CD4-positive, alpha-beta memory T cell (primary cell): ENCODE measurements at places on chromosomes 16 and 17.

DNA sequence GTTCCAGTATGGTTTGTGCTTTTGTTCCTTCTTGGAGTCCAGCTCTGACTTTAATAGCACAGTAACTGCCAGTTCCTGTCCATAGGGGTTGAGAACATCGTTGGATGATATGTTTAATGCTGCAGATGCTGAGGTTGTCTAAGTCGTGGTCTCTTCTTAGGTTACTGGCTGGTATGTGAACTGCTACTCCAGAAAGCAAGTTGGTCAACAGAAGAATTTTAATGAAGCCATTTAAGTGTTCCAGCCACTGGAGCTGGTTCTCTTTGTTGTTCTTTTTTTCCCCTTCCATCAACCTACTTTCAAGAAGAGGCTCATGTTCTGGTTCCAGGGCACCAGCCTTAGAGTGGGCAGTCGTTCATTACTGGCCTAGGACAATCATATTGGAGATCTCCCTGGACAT is 140.3 kb upstream of the TBX2 start:
- no peak overlapping the region for H3K27ac ChIP-seq
- no peak overlapping the region for H3K4me3 ChIP-seq

GRCh38 chr16:13093661-13094060 is 192.3 kb downstream of the SHISA9 start:
- no peaks in the 10 kb centered on the region for H3K27me3 ChIP-seq
- H3K27ac ChIP-seq: no peak overlapping the region
- no peak overlapping the region for H3K4me3 ChIP-seq
- no peaks in the 10 kb centered on the region for H3K4me1 ChIP-seq

GRCh38 chr17:70956726-70957125 is 787.4 kb downstream of the KCNJ2 start:
- no peaks in the 10 kb centered on the region for H3K36me3 ChIP-seq
- no peak overlapping the region for H3K4me3 ChIP-seq
- DNase-seq: no peak

- no peaks in the 10 kb centered on the region for H3K36me3 ChIP-seq
- H3K4me3 ChIP-seq: no peak overlapping the region
- no peak overlapping the region for H3K27ac ChIP-seq
- peaks cover 22% of the 10 kb centered on the region for H3K4me1 ChIP-seq
- DNase-seq: no peak
These were observed 772 bp downstream of the NTN1 start for GRCh38 chr17:9021992-9022572.

GRCh38 chr16:11130978-11131665 is 124.9 kb downstream of the SOCS1 start:
- H3K27ac ChIP-seq: no peak overlapping the region
- H3K36me3 ChIP-seq: no peaks in the 10 kb centered on the region
- H3K4me3 ChIP-seq: no peak overlapping the region
- no peak for DNase-seq
- H3K4me1 ChIP-seq: peaks cover 13% of the 10 kb centered on the region
- H3K27me3 ChIP-seq: no peaks in the 10 kb centered on the region

GRCh38 chr17:39380144-39380543 is 21.3 kb downstream of the FBXL20 start:
- H3K27ac ChIP-seq: no peak overlapping the region
- H3K4me3 ChIP-seq: no peak overlapping the region
- H3K36me3 ChIP-seq: no peaks in the 10 kb centered on the region

DNA sequence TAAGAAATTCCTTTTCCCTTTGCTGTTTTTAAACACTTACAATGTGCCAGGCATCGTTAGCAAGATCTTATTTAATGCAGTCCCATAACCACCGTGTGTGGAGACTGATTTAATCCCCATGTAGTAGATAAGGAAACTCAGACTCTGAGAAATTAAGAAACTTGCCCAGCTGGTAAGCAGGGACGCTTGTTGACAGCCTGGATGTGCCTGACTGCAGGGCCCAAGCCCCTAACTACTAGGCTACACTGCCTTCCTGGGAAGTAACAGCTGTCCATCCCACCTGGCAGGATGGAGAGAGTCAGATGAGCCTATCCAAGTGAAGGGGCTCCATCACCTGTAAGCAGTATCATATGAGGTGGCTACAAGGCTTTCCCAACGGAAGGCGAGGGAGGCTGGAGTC is 23.1 kb downstream of the CDK5RAP3 start:
- no peaks in the 10 kb centered on the region for H3K4me1 ChIP-seq
- no peaks in the 10 kb centered on the region for H3K27me3 ChIP-seq
- H3K36me3 ChIP-seq: no peaks in the 10 kb centered on the region
- H3K27ac ChIP-seq: no peak overlapping the region
- H3K4me3 ChIP-seq: no peak overlapping the region

DNA sequence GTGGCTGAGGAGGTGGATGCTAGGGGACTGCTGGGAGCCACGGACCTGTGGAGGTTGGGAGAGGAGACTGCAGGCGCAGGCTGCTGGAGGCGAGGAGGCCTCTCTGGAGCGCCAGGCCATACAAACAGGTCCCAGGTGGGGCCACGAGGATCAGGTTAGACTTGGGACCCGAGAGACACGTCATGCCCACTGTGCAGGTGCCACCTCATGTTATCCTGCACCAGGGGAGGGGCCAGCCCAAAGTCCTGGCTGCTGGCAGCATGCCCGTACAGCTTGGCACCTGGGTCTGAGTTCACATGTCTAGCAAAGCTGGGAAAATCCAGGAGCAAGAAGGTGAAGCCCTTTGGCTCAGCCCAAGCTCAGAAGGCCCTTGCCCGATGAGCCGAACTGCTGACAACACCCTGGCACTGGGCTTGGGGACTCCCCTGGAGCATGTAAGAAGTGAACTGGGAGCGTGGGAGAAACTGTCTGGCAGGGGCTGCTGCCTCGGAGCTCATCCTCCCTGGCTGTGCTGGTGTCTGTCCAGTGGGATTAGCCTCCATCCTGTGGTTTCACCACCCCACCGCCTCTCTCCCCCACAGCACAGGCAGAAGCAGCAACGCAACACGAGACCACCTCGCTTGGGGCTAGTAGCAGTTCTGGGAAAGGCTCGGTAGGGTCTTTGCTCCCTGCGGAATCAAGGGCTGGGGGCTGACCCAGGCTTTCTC is 5.3 kb downstream of the ARHGDIA start:
- no peak overlapping the region for H3K4me3 ChIP-seq
- H3K36me3 ChIP-seq: peaks cover 26% of the 10 kb centered on the region
- no peak overlapping the region for H3K27ac ChIP-seq
- DNase-seq: peak; percentile 14
- H3K4me1 ChIP-seq: peaks cover 50% of the 10 kb centered on the region

- no peaks in the 10 kb centered on the region for H3K27me3 ChIP-seq
- no peaks in the 10 kb centered on the region for H3K4me1 ChIP-seq
- no peak overlapping the region for H3K4me3 ChIP-seq
- H3K36me3 ChIP-seq: peaks cover 86% of the 10 kb centered on the region
- no peak for DNase-seq
These were observed 61.2 kb upstream of the ENDOV start for GRCh38 chr17:80353718-80354275.

DNA sequence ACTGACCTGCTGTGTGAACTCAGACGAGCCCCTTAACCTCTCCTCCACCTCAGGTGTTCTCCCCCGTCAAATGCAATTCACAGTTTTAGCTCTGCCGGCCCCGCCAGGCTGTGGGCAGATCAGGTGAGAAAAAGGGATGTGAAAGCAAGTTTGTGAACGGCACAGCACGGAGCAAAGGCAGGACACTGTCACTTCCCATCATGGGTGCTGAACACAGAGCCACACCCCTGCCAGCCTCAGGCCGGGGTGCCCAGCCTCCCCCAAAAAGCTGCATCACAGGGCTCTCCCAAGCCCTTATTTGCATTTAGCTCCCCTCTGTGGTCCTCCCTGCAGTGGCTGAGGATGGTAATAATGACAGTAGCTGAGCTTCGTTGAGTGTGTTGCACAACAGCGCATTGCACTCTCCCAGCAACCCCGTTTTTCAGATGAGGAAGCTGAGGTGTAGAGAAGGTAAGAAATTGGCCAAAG is 88.8 kb upstream of the TNRC6C start:
- H3K36me3 ChIP-seq: no peaks in the 10 kb centered on the region
- no peak overlapping the region for H3K27ac ChIP-seq
- no peaks in the 10 kb centered on the region for H3K27me3 ChIP-seq
- peaks cover 45% of the 10 kb centered on the region for H3K4me1 ChIP-seq

DNA sequence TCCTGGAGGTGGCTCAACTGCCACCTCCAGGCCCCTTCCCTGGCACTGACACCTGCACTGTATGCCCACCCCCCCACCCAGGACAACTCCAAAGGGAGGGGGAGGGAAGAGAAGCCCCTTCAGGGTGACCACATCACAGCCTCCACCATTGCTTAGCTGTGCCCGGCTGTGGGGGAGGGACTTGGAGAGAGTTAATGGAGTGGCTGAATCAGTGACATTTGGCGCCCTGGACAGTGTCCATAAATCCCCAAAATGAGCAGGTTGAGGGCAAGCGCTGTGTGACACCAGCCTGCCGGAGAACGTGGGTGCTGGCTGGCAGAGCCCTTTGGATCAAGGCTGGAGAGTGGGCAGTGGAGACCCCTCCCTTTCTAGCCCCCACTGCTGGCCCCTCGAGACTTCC is 883 bp downstream of the USH1G start:
- no peak overlapping the region for H3K27ac ChIP-seq
- H3K4me3 ChIP-seq: no peak overlapping the region
- H3K4me1 ChIP-seq: peaks cover 18% of the 10 kb centered on the region
- H3K36me3 ChIP-seq: no peaks in the 10 kb centered on the region
- H3K27me3 ChIP-seq: peaks cover 32% of the 10 kb centered on the region
